ENCODE measurements at places on chromosomes 4 and X.

DNA sequence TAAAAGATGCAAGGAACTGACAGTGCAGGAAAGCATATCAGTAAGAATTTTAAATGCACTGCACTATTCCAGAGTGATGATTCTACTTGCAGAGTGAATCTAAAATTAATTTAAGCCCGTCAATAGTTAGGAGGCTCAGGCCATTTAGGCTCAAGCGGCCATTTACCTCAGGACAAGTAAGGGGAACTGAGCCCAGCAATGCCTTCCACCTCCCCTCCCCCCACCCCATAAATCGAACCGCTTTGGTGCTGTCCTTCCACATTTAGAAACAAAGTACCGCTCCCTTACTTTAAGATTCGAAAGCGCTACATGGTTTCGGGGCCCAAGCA lies 665 bp downstream of the RBM41 start:
- DNase-seq, result no peak

- DNase-seq, result no peak
Measured at GRCh38 chr4:35548921-35549320, 695.4 kb downstream of the ARAP2 start.

- no peak for DNase-seq
Measured at GRCh38 chr4:65653740-65654361, 16.4 kb downstream of the EPHA5 start.

- no peak for DNase-seq
Measured at GRCh38 chr4:135605076-135605475, 1403.5 kb upstream of the PABPC4L start.

GRCh38 chr4:159150821-159151390 lies 48.0 kb downstream of the RAPGEF2 start:
- no peak for DNase-seq
